ENCODE measurements at places on chromosomes 5 and 9.

GRCh38 chr9:133509179-133510083, 15.3 kb downstream of the MYMK start:
- no peak for DNase-seq

DNA sequence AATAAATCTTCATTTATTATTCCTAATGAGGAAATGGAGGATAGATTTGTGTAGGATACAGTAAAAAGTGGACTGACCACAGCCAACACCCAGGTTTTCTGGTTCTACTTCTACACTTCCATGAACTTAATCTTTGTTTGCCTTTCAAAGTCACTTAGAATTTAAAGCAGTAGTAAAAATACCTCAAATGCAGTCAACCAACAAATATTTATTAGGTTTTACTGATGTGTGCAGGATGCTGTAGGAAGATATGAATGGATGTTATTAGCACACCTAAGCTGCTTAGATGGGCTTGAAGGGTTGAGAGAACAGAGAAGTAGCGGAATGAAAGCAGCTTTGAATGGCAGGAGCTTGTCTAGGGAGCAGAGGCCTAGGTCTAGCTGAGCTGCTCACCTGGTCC, 201.1 kb downstream of the PALM2AKAP2 start:
- DNase-seq: no peak

GRCh38 chr5:148179234-148179824, 11.0 kb downstream of the SPINK14 start:
- DNase-seq: peak; percentile 58

GRCh38 chr9:70519912-70520724, 105.7 kb upstream of the KLF9 start:
- no peak for DNase-seq

GRCh38 chr5:160165137-160166068, 46.2 kb upstream of the PWWP2A start:
- DNase-seq: peak; percentile 99

GRCh38 chr5:151870820-151871219, 53.8 kb downstream of the GLRA1 start:
- no peak for DNase-seq

DNA sequence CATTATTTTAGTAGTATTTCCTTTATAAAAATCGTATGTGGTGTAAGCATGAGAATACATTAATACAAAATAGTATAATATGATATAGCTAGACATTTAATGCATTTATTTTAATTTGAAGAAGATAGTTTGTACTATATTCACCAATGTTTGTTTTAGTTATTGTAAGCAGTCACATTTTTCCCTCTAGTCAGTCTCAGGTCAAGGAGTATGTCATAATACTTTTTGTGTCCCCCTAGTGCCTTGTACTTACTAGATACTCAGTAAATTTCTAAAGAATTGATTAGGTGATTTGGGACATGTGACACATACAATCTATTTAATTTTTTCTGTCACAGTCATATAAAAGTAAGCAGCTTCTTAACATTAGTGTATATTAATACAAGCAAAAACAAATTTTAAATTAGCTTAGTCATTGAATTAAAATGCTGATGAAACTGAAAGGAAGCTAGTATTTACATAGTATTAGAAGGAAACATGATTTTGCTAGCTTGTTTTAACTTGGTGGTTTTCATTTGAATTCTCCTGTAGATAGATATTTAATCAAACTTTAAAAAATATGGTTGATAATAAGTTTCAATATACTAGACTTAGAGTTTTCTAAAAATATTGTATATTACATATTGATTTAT, 242.2 kb downstream of the FER start:
- DNase-seq: no peak

- peak; percentile 35 for DNase-seq
Observed at GRCh38 chr9:136625101-136626065, 37.3 kb upstream of the EGFL7 start.

- no peak for DNase-seq
Observed at GRCh38 chr5:10321882-10322281, 14.2 kb upstream of the CMBL start.

GRCh38 chr9:117075636-117076035, 339.2 kb downstream of the ASTN2 start:
- DNase-seq: no peak

- no peak for DNase-seq
Observed at GRCh38 chr5:42749020-42749419, 7.6 kb upstream of the CCDC152 start.

GRCh38 chr5:91144491-91145332, 238.4 kb downstream of the ARRDC3 start:
- no peak for DNase-seq

- DNase-seq: no peak
Observed at GRCh38 chr5:159764283-159765134, 151.8 kb upstream of the ADRA1B start.

GRCh38 chr9:113529336-113530009, 65.9 kb downstream of the RGS3 start:
- DNase-seq: no peak

- DNase-seq: no peak
Observed at GRCh38 chr9:33781736-33782135, 13.6 kb upstream of the PRSS3 start.

GRCh38 chr5:138640646-138641254, 65.5 kb upstream of the HSPA9 start:
- no peak for DNase-seq

DNA sequence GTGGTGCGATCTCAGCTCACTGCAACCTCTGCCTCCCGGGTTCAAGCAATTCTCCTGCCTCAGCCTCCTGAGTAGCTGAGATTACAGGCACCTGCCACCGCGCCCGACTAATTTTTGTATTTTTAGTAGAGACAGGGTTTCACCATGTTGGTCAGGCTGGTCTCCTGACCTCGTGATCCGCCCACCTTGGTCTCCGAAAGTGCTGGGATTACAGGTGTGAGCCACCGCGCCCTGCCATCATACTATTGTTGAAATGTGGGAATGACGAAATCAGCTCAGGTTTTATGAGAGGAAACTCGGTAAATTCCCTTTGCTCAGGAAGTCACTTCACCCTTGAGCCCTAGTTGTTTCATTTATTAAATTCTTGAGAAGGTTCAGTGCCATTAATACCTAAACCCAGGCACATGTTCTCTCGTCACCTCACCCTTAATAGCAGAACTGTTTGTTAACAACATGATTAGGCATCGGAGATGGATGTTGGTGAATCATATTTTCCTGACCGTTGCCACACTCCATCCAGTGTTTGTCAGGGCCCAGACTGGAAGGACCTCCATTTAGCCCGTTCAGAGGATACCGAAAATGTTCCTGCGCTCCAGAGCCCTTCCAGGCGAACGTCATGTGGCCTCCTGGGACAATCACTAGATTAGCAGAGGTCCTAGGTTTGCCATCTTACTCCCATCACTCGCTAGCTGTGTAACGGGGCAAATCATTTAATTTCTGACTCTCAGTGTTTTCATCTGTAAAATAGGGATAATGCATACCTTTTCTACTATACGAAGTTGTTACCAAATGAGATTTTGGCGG, 20.0 kb upstream of the CREBRF start:
- DNase-seq: no peak

GRCh38 chr9:28212979-28213378, 639.7 kb upstream of the C9orf72 start:
- DNase-seq: no peak

- no peak for DNase-seq
Observed at GRCh38 chr9:38032266-38033110, 36.5 kb downstream of the SHB start.
